SW 1271 (cell line): ENCODE measurements at places on chromosomes 5 and 9.

- no peak for DNase-seq
Measured at GRCh38 chr5:135980620-135981019, 25.8 kb upstream of the LECT2 start.

GRCh38 chr5:139639619-139640380 is 8.3 kb upstream of the CXXC5 start:
- DNase-seq: no peak

DNA sequence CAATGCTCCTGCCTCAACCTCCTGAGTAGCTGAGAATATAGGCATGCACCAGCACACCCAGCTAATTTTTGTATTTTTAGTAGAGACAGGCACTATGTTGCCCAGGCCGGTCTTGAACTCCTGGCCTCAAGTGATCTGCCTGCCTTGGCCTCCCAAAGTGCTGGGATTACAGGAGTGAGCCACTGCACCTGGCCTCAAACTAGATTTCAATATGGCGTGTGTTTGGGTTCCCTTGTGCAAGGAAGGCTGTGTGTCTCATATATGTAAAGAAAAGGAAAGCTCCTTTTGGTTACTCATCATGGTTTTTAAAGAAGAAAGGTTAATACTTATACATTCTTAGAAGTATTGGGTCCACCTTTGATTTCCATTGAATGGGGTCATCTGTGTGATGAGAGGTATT is 70.7 kb downstream of the ANKRD33B start:
- DNase-seq: no peak

- no peak for DNase-seq
Measured at GRCh38 chr5:8316608-8317280, 447.8 kb downstream of the MTRR start.

DNA sequence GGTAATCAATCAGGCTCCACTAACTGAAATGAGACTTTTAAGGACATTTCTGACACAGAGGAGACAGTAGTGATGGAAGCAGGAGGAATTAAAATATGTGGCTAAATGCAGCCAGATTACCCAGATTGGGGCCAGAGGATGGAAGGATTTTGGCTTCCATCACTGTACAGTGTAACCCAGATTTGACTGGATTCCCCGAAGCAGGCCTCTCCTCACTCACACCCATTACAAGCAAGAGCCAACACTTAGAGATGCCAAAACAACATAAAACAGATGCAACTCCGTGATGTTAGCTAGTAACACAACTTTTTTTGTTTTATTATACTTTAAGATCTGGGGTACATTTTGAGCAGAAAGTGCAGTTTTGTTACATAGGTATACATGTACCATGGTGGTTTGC is 17.6 kb downstream of the TEK start:
- DNase-seq: no peak

GRCh38 chr5:143972068-143972467 is 160.1 kb downstream of the HMHB1 start:
- DNase-seq: no peak

DNA sequence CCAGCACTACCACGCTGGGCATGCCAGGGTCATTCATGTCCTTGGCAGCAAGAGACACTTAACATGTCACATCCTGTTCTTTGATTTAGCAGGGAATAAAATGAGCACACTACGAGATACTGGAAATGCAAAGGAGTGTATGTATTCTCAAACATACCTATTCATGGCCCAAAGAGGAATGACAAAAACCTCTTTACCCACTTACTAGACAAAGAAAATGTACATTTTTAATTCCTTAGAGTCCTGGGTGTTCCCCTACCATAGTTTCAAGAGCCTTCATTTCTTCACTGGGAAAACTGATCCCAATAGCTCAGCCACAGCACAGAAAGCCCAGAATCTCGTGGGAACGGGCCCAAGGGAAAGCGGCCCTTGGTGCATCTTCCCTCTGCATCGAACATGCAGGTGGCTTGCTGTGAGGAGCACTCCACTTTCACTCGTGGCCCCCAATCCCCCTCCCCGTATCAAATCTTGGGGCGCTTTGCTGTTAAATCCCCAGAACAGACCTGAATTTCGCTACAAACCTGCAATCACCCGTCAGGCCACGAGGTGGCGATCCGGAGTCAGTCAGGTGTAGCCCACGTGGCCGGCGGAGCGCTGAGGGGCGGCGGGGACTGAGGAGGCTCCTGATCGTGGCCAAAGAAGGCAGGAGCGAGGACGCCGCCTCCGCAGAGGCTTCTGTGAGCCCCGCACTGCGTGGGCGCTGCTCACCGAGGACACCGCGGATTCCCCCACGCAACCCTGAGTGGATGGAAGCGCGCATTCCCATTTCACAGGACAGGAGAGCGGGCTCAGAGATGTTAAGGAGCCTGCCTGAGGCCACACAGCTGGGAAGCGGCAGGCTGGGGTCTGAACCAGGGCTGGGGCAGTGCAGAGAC is 91.4 kb downstream of the LMX1B start:
- peak; percentile 60 for DNase-seq

GRCh38 chr9:78118742-78119473 is 87.3 kb upstream of the GNAQ start:
- DNase-seq: no peak

DNA sequence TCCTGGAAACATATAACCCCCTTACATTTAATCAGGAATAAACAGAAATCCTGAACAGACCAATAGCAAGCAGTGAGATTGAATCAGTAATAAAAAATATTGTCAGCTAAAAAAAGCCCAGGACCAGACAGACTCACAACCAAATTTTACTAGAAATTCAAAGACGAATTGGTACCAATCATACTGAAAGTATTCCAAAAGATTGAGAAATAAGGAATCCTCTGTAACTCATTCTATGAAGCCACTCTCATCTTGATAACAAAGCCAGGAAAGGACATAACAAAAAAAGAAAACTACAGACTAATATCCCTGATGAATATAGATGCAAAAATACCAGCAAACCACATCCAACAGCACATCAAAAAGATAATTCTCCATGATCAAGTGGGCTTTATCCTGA is 714.0 kb downstream of the SEMA5A start:
- no peak for DNase-seq

DNA sequence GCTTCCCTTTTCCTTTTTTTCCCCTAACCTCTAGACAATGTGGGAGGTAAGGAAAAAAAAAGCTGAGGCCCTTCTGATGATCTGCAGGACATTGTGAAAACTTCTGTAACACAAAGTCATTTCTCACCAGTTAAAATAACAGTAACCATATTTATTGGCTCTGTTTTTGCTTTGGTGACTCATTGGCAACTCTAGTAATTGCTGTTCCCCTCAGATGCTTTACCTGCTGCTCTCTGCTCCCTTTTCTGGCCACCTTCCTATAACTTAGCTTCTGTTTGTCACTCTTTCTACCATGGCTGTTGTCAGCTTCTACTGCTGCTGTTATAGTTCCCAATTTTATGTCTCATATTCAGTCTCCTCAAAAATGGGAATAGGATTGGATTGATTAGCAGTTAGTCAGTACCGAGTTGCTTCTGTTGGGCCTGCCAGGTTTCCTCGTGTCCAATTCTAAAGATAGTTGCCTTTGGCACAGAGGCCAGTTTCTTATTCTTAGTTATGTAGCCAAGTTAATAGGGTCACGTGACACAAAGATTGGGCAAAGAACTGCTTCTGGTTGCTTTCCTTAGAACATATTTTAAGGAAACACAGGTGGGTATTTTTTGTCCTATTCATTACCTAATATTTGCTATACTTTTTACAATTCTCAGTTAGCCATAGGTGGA is 16.8 kb downstream of the SCAMP1 start:
- DNase-seq: no peak

GRCh38 chr5:125059255-125060002 is 313.0 kb upstream of the ZNF608 start:
- DNase-seq: no peak

GRCh38 chr9:32487981-32488380 is 38.0 kb downstream of the RIGI start:
- no peak for DNase-seq

DNA sequence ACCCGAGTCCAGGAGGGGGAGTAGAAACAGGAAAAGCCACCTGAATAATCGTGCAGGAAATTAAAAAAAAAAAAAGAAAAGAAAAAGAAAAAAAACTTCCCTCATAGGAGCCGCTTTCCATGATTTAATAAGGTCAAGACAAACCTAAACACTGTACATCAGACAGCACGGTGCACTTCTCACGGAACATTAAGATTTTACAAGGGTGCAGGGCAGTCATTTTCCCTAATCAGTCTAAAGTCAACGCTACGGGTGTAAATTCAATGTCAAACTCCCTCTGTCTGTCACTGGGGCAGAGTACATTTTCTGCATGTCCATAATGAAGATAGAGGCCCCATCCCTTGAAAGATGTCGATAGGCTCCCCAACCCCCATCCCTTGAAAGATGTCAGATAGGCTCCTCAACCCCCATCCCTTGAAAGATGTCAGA is 139.7 kb downstream of the TSSK1B start:
- no peak for DNase-seq

- DNase-seq: no peak
Measured at GRCh38 chr5:149521739-149522685, 29.2 kb downstream of the CSNK1A1 start.

GRCh38 chr5:167721926-167722440 is 569.5 kb upstream of the WWC1 start:
- no peak for DNase-seq

DNA sequence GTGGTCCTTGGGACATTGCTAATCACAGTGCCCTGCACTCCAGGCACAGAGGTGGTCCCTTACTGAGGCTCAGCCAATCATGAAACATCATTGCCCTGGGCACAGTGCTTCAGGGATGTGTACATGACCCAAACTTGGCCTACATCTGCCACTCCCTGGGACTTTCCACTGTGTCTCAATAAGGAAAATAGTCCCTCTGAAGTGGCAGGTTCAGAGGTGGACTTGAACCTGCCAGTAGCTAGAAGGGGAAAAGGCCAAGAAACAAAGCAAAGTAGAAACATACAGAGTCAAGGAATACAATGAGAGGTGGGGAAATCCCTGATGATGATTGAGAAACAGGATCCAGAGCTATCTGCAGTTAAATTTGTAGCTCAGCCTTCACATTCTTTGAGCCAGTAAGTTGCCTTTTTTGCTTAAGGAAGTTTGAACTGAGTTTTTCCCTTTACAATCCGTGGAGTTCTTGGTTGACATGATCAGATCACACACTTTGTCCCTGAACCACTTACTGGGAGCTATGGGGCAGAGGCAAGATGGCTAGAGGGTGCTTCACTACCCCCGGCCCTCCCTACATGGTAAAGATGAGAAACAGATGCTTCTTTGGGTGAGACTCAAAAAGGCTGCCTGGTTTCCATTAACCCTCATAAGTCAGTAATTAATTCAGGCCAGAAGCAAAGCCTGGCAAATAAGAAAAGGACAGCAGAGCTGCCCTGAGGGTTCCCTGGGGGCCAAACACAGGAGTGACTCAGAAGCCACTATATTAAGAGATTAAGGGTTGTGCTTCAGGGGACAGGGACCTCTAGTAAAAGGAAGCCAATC is 57.6 kb downstream of the SH3TC2 start:
- peak; percentile 44 for DNase-seq

DNA sequence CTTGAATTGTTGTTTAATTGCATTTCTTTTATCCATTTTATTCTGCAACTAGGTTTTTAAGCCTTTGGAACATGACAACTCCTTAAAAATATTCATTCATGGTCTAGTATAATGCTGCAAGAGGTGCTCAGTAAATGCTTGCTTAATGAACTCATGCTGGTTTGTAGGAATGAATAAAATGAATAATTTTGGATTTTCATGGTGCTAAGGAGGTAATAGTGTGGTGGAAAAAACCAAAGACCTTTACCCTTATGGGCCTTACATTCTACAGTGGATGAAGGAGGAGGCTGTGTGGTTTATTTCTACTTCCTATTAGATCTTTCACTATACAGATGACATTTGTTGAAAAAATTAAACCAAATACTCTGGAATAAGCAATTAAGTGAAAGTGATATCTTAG is 43.4 kb downstream of the LRRTM2 start:
- DNase-seq: no peak

DNA sequence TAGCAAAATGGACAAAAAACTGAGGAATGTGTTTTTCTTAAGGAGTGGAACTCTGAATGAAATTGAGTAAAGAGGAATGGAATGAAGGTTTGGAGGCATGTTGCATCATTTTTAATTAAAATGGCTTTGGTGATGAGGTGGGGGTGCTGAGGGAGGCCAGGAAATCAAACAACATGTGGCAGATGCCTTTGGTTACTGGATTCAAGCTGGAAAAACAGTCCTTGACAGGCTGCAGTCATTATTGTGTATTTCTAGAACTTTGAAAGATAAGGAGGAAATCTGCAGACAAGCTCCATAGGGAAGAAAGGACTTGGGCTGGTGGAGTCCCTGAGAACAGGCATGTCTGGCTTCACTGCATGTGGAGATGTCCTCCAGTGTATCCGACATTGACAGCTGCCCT is 203.5 kb upstream of the HAPLN1 start:
- no peak for DNase-seq

DNA sequence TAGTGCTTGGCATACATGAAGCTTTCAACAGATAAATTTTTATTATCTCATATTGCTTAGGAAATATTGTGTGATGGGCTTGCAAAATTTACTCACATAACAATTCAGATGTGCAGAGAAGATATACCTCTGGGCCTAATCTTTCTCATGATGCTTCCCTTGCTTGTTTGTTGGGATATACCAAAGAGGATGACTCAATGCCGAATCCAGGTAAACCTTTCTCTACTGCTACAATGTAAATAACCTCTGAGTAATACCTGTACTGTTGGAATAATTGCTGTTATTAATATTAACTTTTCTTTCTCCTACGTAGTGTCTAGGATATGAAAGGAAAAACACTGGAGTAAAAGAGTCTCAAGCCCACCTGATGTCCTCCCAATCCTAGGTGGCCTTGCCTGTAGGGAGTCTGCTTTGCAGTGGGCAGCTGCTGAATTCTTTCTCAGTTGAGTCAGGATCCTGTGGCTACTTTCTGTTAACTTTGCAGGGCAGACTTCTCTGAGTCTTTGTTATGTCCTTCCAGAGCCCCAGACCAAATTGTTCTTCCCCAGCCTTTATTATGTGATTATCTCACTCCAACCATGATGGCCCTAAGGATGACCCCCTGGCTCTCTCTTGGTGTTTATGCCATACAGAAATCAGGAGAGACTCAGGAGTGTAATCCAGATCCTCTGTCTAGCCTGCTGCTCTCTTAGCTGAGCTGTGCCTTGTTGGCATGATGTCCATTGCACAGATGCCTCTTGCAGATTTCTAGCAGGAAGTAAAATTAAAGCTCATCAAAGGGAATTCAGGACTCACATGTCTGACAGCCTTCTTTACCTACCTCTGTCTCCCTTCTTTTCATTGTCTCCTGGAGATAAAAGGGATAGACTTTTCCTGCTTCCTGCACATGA is 208.1 kb downstream of the SNX18 start:
- DNase-seq: no peak

- peak; percentile 0 for DNase-seq
Measured at GRCh38 chr9:4073371-4073770, 226.5 kb downstream of the GLIS3 start.
